ENCODE measurements at places on chromosomes 7 and 10.

DNA sequence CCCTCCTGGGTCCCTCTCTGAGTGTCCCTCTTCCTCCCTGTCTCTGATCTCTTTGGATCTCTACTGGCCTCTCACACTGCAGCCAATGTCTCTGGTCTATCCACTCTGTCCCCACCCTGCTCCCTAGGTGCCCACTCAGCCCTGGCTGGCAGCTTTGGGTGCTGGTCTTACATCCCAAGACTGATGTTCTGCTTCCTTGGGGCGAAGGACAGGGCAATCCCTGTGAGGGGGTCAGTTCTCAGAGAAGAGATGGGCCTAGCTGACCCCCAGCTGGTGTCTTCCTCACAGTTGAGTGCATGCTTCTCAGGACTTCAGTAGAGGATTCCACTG, 51.7 kb upstream of the CAMK2B start:
- H3K27me3 ChIP-seq: no peaks in the 10 kb centered on the region
- DNase-seq: no peak
- peaks cover 3% of the 10 kb centered on the region for H3K4me1 ChIP-seq
- no peak overlapping the region for H3K27ac ChIP-seq
- H3K36me3 ChIP-seq: peaks cover 2% of the 10 kb centered on the region

GRCh38 chr7:109284943-109285342, 715.3 kb downstream of the DNAJB9 start:
- no peaks in the 10 kb centered on the region for H3K4me1 ChIP-seq
- no peak for DNase-seq
- no peak overlapping the region for H3K27ac ChIP-seq
- H3K4me3 ChIP-seq: no peak overlapping the region

DNA sequence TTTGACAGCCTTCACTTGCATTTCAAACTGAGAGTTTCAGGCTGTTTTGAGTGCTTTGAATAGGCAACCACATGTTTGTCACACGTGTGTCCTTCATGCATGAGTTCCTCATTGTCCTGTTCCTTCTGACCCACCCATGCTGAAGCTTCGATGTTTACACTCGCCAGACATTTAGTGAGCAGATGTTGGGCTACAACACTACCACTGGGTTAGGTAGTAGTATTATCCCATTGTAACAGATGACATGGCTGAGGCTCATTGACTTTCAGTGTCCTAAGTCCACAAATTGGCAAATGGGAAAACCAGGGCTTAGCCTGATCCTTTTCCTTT, 456.1 kb downstream of the PHTF2 start:
- H3K36me3 ChIP-seq: no peaks in the 10 kb centered on the region
- H3K4me3 ChIP-seq: no peak overlapping the region
- no peak for DNase-seq
- no peaks in the 10 kb centered on the region for H3K27me3 ChIP-seq
- H3K4me1 ChIP-seq: no peaks in the 10 kb centered on the region

DNA sequence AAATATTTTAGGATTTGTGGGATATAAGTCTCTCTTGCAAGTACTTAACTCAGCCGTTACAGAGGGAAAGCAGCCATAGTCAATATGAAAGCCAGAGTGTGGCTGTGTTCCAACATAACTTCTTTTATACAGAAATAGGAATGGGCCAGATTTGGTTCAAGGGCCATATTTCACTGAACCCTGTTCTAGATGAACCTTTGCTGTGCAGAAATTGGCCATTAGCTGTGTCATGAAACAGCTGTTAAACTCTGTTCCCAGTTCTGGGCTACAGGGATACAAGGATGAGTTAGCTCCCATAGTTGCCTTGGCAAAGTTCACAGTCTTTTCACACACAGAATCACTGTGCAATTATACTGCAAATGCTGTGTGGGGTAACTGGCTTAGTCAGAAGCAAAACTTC, 213.9 kb upstream of the LRRN3 start:
- no peak for DNase-seq
- H3K27me3 ChIP-seq: no peaks in the 10 kb centered on the region
- peaks cover 7% of the 10 kb centered on the region for H3K4me1 ChIP-seq
- no peak overlapping the region for H3K27ac ChIP-seq
- no peak overlapping the region for H3K4me3 ChIP-seq

DNA sequence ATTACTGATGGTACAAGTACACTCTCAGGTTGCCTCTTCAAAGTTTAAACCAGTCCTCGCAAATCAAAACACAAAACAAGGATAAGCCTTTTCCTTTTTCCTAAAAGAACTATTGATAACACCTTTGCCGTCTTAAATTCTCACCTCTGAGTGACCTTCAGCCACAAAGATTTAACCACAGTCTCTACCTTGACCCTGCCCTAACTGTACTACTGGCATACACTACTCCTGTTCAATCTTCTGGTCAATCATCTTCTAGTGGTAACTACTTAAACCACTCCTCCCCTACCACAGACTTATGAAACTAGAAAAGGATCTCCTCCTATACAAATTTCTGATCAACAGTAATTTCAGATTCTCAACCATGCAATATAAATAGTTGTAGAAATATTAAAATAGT, 15.1 kb downstream of the UPF2 start:
- no peak for DNase-seq
- no peak overlapping the region for H3K27ac ChIP-seq
- H3K4me1 ChIP-seq: peaks cover 29% of the 10 kb centered on the region

- no peaks in the 10 kb centered on the region for H3K4me1 ChIP-seq
- H3K4me3 ChIP-seq: no peak overlapping the region
- H3K27ac ChIP-seq: no peak overlapping the region
These were observed 243.4 kb upstream of the FZD1 start for GRCh38 chr7:91020636-91021385.
